ENCODE measurements at places on chromosomes 6 and 20.

- DNase-seq: no peak
Observed at GRCh38 chr20:9886227-9886626, 47.4 kb upstream of the PAK5 start.

GRCh38 chr6:159713984-159714383 lies 13.3 kb upstream of the WTAP start:
- DNase-seq: no peak

DNA sequence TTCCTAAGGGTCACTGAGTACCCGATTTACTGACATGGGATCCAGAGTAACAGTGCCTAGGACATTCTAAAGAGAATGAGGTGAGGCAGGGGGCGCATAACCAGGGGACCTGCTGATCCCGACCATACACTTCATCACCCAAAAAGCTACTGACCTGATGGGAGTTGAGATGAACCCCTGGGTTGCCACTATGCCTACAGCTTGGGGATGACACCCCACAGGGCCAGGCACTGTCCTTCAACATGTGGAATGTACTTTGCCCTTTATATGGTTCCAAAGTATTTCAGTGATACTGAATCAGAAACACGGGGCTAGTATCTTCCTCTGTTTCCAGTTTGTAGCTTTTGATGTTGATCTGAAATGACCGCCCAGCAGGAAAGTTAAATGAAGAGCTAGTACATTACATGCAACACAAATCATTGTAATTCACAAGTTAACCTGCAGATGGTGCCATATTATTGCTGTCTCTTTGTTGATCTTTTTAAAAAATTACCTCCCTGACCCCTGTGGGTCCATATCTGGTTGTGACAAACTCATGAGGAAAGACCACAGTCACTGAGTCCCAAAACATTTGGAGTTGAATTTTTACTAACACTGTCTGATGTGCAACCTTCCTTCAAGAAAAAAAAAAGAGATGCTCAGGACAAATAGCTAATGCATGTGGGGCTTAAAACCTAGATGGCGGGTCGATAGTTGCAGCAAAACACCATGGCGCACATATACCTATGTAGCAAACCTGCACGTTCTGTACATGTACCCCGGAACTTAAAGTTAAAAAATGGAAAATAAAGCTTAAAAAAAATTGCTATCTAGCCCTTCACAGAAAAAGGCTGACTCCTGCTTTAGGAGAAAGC lies 42.7 kb upstream of the GCNT2 start:
- no peak for DNase-seq

DNA sequence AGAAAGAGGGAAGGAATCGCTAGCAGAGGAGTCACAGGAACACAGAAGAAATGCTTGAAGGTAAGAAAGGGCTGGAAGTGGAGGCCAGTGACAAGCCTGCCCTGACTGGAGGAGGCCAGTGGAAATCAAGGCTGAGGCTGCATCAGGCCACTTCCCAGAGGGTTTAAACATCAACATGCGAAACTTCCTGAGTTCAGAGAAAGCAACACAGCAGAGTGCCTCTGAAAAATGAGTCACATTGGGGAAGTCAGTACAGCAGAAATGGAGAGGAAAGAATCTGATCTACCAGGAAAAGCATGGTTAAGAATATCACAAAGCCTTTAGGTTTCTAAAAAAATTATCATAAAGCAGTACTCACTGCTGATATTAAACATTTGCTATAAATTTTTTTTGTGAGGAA lies 23.3 kb downstream of the NAPB start:
- DNase-seq: no peak

- no peak for DNase-seq
Observed at GRCh38 chr6:56725254-56725653, 82.6 kb upstream of the DST start.

DNA sequence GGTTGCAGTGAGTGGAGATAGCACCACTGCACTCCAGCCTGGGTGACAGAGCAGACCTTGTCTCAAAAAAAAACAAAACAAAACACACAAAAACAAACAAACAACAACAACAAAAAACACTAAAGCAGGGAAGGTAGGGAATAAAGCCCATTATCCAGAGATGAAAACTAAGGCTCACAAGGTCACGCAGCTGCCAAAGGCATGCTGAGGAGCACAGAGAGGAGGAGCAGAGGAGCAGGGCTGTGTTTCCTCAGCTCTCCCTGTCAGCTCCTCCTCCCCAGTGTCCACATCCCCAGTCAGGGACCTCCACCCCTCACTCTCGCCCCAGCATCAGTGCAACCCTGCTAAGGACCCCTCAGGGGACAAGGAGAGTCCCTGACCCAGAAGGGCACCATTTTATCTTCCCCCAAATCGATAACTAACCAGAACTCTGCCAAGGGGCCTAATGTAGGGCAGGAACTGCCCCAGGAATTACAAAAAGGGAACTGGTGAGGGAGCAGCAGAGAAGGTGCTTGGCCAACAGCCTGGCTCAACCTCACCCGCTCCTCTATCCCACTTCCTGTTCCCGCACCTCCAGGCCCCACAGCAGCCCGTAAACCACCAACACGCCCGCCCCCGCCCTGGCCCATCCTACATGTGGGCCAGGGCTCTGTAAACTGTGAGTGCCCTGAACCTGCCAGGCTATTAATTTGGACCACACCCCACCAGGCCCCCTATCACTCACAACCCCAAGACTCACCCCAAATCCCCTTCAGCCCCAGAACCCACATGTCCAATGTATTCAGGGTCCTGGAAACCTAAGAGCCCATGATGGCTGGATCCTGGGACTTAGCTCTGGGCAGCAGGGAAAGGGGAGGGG lies 9.0 kb downstream of the TEAD3 start:
- no peak for DNase-seq

DNA sequence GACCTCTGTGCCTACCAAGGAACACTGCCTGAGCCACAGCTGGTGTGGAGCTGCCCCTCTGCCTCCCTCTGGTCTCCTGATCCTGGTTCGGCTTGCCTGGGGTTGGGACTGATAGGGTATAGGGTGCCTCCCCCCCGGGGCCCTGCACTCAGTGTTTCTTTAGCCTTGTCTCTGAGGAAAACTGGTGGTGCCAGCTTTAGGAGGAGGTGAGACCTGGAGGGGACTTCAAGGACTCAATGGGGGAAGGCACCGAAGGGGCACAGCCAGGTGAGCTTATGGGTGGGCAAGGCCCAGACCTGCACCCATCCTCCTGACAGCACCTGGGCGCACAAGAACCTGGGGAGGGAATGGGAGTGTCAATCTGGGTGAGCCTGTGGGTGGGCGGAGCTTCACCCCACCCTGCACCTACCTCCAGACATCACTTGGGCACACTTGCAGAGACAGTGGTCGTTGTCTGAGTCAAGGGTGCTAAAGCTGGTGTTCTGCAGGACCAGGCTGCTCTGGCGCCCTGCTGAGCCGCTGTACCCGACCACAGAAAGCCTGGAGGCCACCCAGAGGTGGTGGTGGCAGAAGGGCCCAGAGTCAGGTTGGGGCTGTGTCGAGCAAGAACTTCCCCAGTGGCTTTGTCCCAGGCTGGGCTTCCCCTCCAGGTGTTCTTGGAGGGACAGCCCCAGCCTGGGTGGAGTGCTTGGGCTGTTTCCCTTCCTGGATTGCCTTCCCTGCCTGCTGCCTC lies 40.5 kb downstream of the FAM110A start:
- DNase-seq: no peak

DNA sequence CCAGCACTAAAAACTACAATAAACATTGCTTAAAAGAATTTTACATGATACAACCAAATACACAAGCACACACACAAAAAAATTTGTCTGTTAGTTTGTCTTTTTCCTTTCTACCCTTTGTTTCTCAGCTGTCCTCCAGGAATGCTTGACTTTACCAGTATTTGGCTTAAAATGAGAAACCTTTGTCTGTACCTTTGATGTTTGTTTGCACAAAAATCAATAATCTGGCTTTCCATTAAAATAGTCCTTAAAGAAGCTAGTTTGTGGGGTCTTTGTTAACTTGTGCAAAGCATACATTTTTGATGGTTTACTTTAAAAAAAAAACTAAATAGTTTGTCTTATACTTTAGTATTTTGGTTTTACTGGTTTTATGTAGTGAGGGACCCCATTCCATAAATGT lies 49.3 kb downstream of the RPRD1B start:
- DNase-seq: no peak

GRCh38 chr20:43271980-43272379 lies 82.3 kb upstream of the PTPRT start:
- DNase-seq: no peak

All from activated effector memory CD4-positive, alpha-beta T cell treated with anti-CD3 and anti-CD28 coated beads, Interleukin-2, amount 50 U/mL, for 16 hours (primary cell).